Articular chondrocyte of knee joint (primary cell): ENCODE measurements at places on chromosomes 1 and 21. TPM values are rescaled to one million over a fixed set of nuclear protein-coding genes. Genes with fewer than 3 reads are reported as not detected.

ORC1 gene
- 2.4 and 3.7 TPM in 2 replicates for total RNA-seq

KLF17 gene
- 1.2 and 1.4 TPM in 2 replicates for total RNA-seq

TRMT13 gene
- total RNA-seq, result 18.2 and 21.5 TPM in 2 replicates

SPRR2F gene
- not detected in 2 replicates for total RNA-seq

SAMD13 gene
- total RNA-seq, result 0.78 and 0.97 TPM in 2 replicates

CAPN9 gene
- total RNA-seq, result not detected in 2 replicates

FOXD2 gene
- 3.5 and 4.4 TPM in 2 replicates for total RNA-seq

EPHA10 gene
- not detected in 2 replicates for total RNA-seq

LAMC2 gene
- 1.4 and 4.8 TPM in 2 replicates for total RNA-seq

MR1 gene
- 31.9 and 37.8 TPM in 2 replicates for total RNA-seq

TOR1AIP1 gene
- total RNA-seq, result 98.9 and 105 TPM in 2 replicates
